ENCODE measurements at places on chromosomes 16 and 17.

DNA sequence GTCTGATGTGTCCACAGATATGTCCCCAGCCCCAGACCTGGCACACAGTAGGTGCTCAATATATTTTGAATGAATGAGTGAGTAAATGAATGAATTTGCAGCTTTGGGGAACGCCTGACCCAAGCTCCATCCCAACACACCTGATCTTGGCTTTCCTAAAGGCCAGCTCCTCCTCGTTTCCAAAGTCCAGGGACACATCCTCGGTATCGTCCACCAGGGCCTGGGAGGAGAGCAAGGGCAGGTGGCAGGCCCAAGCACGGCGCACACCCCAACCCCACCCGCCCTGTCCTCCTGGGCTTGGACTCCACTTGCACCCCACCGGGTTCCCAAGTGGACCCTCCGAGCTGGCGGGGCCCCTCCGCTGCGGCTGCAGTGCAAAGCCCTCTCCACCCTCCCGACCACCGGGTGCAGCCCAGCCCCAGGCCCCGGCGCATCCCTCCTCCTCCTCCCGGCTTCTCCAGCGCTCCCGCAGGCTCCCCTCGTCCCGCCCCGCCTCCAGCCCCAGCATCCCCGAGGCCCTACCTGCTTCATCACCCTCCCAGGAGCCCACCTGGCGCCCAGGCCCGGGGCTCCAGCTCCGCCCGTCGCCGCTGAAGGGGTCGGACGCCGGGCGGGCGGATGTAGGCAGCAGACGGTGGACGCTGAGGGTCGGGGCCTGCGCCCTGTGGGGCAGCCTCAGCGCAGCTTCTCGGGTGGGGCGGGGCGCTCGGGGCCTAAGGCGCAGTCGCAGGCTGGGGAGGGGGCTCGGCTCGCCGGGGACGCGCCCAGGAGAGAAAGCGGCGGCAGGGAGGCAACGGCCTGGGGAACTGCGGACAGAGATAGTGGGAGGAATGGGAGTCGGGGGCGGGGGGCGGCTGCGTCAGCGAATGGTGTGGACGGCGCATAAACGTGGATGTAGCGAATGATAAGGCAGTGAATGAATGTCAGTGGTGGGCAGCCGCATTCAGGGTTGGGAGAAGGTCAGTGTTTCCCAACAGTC is at the start of gene TVP23A:
Gene TVP23A, minus strand, starts transcription at position 832 of the 979 bp plus-strand sequence. Its CDS starts 301 bp downstream, at position 531.
- DNase-seq, result no peak

DNA sequence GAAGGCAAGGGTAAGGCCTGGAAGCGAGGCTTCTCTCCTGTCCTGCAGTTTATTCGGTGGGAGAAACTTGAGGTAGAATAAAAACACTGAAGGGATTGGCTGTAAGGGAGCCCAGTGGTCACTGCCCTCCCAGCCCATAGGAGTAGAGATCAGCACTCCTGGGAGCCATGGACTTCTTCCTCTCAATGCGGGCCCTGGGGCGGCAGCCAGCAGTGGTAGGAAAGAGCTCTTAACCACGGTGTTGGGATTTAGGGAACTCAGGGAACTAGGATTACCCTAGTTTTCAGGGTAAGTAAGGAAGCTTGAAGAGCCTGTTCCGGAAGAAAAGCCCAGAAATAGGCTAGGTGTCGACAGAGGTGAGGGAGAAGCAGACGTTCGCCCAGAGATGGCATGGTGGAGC is 23.8 kb upstream of the NAGLU start:
- no peak for DNase-seq

- DNase-seq, result no peak
Measured at GRCh38 chr17:219696-220095, 38.2 kb upstream of the DOC2B start.

DNA sequence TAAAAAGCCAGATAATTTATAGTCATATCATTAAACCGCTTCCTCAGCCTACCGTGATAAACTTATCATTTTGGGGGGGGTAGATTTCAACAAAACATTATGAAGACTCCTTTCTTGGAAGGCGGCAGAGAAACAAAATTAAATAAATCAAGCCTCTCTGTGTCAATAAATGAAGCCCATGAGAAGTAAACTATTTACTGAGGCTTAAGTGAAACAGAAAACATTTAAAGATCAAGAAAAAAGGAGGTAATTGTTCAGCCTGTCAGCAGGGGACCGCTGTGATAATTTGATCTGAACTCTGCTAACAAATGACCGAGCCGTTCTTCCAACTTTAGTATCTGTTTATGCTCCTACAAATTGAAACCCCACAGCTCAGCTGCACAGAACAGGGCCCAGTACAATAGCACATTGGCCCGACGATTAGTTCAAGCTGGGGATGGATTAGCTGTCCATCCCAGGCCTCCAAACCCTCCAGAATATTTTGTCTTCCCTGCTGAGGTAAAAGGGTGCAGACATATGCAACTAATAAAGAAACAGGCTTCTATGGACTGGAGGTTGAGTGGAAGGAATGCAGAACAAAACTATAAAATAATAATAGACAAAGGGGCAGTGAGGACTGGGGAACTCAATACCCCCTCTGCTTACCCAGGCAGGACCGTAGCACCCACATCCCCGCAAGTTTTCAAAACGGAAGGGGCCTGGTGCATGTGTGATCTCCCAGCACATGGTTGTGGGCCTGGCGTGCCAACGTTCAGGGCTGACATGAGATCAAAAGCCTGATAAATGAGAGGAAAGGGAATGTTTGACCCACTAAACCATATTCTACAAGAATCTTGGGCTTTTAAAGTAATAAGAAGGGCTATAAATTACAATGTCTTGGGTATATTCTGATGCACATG is 298.1 kb upstream of the IRX5 start:
- DNase-seq, result no peak

GRCh38 chr17:67431249-67432015 is 54.4 kb downstream of the PITPNC1 start:
- no peak for DNase-seq

DNA sequence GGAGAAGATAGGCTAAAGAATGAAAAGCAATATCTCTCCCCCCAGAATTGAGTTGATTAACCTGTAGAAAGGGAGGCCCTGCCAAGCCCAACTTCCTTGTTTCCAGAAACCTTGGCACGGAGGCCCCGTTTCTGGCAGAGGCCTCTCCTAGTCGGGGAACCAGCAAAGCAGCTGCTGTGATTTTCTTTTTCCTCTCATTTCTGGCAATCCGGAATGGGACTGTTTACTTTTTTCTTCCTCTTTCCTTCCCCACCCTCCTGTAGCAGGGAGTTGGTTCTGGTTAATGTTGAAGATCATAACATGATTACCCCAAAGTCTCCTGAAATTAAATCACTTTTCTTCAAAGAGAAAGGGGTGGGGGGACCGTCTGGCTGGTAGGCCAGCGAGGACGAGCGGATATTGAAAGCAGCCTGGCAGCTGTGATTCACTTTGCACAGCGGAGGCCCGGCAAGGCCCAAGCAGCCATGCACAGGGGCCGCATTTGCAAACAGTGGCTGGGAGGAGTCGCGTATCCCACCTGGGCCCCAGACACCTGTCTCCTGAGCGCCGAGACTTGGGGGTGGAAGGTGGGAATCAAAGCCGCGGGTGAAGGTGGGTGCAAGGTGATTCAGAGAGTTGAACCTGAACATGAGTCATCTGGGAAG is 51.5 kb downstream of the NTN1 start:
- no peak for DNase-seq

DNA sequence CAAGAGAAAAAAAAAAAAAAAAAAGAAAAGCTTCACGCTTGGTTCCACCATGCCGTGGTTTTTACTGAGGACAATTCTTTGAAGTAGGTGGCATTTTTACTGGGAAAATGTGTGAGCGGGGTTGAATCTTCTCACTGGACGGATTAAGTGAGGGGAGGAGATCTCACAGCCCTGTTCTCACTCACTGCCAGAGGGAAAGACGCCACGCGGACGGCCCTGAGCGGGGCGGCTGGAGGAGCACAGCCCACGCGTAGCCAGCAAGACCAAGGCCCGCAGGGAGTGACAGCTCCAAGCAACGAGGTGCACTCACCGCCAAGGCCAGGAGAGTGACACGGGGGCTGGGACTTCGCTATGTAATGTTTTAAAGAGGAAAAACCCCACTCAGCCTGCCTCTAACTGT is 43.1 kb downstream of the MRM3 start:
- no peak for DNase-seq

DNA sequence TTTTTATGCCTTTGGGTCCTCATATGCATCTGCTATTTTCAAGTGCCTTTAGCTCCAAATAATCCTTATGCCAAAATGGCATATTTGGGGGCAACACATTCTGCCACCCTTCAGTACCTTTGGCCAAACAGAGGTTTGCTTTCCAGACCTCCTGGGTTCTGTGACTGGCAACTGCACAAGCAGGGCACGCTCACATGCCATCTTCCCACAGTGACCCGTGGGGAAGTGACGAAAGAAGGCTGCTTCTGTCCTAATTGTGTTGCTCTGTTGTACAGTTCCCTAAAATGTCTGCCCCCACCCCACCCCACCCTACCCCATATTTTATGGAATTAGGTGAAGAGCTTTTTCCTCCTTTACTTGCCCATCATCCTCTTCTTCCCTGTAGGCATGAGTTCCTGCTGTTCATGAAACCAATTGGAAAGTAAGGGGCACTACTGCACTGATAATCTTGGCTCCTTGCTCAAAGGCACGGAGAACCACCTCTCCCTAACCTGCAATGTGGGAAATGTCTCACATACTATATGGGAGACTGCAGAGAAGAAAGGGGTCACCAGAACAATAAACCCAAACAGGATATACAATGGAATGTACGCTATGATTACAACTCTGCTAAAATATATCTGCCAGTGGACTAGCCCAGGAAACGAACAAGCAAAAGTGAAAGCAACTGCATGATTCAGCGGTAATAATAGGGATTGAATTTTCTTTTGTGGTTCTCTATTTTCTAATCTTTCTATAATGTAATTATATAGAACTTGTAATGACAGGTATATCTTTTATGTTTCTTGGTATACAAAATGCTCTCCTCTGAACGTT is 3.3 kb upstream of the SLFN12L start:
- peak; percentile 16 for DNase-seq

- no peak for DNase-seq
Measured at GRCh38 chr17:42642336-42642735, 16.7 kb upstream of the TUBG2 start.

- DNase-seq, result no peak
Measured at GRCh38 chr17:33183487-33184026, 109.5 kb downstream of the ASIC2 start.

GRCh38 chr17:48563385-48563838 is 14.7 kb downstream of the HOXB4 start:
- no peak for DNase-seq

DNA sequence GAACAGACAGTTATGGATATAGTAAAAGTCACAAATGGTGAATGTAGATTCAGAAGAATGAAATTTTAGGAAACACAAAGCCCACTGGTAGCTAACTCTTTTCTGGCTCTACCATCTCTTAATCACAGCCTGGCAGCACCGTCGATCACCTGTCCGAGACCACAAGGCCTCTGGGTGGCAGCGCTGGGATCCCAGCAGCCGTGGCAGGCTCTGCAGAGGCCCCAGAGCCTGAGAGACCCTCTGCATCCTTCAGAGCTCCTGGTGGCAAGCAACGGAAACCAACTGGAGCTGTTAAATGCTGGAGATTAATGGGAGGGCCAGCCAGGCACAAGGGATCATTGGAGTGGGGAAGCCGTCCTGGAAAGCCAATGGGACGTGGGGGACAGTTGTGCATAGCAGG is 26.3 kb downstream of the LAT start:
- no peak for DNase-seq

Data from esophagus squamous epithelium (tissue), 5 donors.